A673 (cell line): ENCODE measurements at places on chromosomes 1 and 21. TPM values are rescaled to one million over a fixed set of nuclear protein-coding genes. Genes with fewer than 3 reads are reported as not detected.

The RHBDL2 gene
- not detected in 2 replicates for total RNA-seq

The FLG gene
- not detected in 2 replicates for total RNA-seq

The C1orf141 gene
- total RNA-seq: not detected in 2 replicates

GRCh38 chr1:4596486-4596885, 57.9 kb upstream of the AJAP1 start:
- no peak overlapping the region for H3K4me3 ChIP-seq
- H3K36me3 ChIP-seq: no peaks in the 10 kb centered on the region
- peaks cover 8% of the 10 kb centered on the region for H3K27me3 ChIP-seq
- H3K27ac ChIP-seq: no peak overlapping the region
- DNase-seq: no peak

DNA sequence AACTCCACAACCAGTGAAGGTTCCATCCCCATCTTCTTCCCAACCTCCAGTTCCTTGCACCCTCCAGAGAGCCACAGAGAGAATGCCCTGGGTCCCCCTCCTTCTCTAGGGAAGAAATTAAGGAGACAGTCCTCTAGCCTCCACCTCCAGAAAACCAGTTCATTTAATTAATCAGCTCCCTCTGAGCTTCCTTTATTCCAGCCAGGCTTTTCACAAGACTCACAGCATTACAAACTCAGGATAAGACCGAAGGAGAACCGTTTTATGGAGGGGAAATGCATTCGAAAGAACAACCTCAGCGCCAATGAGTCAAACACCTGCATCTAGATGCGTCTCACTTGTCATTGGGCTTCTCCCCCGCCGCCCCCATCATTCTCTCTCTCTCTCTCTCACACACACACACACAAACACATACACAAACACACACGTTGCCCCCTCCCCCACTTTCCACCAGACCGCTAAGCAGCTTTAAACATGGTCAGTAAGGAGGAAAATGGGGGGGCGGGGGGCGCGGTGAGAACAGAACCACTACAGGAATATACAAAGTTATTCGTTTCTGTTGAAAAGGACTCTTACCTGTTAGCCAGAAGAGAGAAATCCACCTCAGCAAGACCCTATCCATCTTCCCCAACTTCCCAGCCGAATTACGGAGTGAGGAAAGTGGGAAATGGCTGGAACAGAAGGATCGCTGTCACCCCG, 544 bp downstream of the ILDR2 start:
- DNase-seq: no peak
- no peaks in the 10 kb centered on the region for H3K4me1 ChIP-seq
- H3K27ac ChIP-seq: no peak overlapping the region

DNA sequence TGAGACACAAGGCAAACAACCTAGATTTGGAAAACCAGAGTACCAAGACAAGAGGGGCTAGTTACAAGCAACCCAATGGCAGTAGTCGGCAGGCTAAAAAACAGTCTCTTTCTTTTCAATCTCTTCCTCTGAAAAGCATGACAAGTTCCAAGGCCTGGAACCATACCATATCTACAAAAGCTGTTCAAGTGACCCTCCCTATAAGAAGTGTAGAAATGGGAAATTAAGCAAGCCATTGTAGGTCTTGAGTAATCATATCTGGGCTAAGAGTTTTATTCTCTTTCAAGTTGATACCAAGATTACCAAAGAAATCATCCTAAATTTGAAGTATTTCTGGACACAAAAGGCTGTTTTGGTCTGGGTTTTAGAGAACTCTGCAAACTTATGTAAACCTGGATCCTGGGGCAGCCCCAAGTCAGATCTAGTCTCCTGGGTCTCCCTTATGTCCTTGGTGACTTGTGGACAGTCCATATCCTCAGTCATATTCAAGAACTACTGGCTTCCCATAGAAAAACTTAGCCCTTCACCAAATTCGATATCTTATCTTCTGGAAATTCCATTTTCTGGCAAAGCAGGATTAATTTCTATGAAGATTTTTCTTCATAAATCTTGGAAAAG, 24.7 kb downstream of the FMO3 start:
- H3K27me3 ChIP-seq: peaks cover 3% of the 10 kb centered on the region
- no peaks in the 10 kb centered on the region for H3K36me3 ChIP-seq
- no peak for DNase-seq
- H3K27ac ChIP-seq: no peak overlapping the region
- H3K4me1 ChIP-seq: no peaks in the 10 kb centered on the region
